ENCODE measurements at places on chromosomes 12 and 14. TPM values are rescaled to one million over a fixed set of nuclear protein-coding genes. Genes with fewer than 3 reads are reported as not detected.

The KLHL28 gene
- total RNA-seq = 3.4 TPM

GRCh38 chr14:33480887-33481184 is 470.0 kb downstream of the EGLN3 start:
- H3K4me1 ChIP-seq = no peaks in the 10 kb centered on the region
- no peak overlapping the region for H3K4me3 ChIP-seq
- no peaks in the 10 kb centered on the region for H3K36me3 ChIP-seq
- H3K27me3 ChIP-seq = no peaks in the 10 kb centered on the region
- DNase-seq = no peak

DNA sequence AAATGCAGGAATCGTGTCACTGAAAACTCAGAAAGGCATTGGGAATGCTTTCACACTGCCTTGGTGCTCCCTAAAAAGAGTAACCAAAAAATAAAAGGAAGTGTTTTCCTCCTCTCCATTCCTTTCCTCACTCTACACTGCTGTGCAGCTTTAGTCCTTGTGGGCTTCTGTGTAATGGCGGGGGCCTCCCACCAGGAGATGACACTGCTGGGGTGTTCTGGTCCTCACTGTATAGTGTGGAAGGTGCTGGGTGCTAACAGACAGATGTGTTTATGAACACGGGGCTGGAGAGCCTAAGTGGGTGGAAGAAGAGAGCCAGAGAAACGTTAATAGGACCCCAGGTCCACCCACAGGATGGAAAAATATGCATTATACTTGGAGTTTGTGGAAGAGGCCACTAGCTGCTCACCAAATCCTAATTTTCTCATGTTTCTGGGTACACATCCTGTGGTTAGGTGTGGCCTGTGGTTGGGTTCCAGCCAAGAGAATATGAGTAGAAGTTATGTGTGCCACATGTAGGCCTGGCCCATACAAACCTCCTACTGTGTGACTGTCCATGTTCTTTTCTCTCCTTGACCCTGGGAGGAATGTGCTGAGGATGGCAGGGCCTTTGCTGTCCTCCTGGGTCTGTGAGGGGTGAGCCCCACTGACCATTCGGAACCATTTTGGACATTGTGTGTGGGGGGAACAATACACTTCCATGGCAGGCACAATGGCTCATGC is 14.0 kb upstream of the C1S start:
- H3K4me1 ChIP-seq = no peaks in the 10 kb centered on the region
- no peak overlapping the region for H3K4me3 ChIP-seq
- no peak overlapping the region for H3K27ac ChIP-seq

GRCh38 chr12:100391856-100392255 is 35.0 kb downstream of the SLC17A8 start:
- no peak overlapping the region for H3K27ac ChIP-seq
- H3K4me1 ChIP-seq = no peaks in the 10 kb centered on the region
- no peaks in the 10 kb centered on the region for H3K27me3 ChIP-seq
- DNase-seq = no peak

The PTPRR gene
- total RNA-seq = not detected

The ASCL1 gene
- total RNA-seq = 0.31 TPM

The CLEC4D gene
- 0.16 TPM for total RNA-seq

The TAS2R42 gene
- total RNA-seq = not detected

The CMA1 gene
- total RNA-seq = not detected

DNA sequence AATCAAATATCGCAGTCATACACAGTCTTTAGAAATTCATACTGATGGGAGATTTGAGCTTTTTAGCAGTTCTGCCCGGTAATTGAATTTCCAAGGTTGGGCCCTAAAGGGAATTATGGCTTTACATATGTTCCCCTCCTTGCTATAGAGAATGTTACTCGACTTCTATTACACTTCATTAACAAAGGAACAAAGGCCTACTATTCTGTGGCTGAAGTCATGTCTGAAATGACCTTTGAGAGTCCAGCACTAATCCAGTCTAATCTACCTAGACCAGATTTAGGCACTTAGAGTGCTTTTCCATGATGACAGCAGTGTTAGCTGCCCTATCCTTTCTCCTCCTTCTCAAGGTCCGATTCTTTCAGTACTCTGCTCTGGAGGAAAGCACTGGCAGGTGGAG is 305.3 kb downstream of the MED13L start:
- H3K4me1 ChIP-seq = no peaks in the 10 kb centered on the region
- H3K4me3 ChIP-seq = no peak overlapping the region
- peaks cover 13% of the 10 kb centered on the region for H3K36me3 ChIP-seq
- no peaks in the 10 kb centered on the region for H3K27me3 ChIP-seq
- no peak overlapping the region for H3K27ac ChIP-seq
- no peak for DNase-seq

The OASL gene
- total RNA-seq = 1.6 TPM

- H3K27me3 ChIP-seq = no peaks in the 10 kb centered on the region
- no peak overlapping the region for H3K27ac ChIP-seq
- no peak for DNase-seq
- H3K4me3 ChIP-seq = no peak overlapping the region
- no peaks in the 10 kb centered on the region for H3K4me1 ChIP-seq
Observed at GRCh38 chr12:84691266-84691665, 221.3 kb downstream of the SLC6A15 start.

The SOAT2 gene
- 3.4 TPM for total RNA-seq

- no peak for DNase-seq
- H3K4me3 ChIP-seq = no peak overlapping the region
- H3K27ac ChIP-seq = no peak overlapping the region
- H3K4me1 ChIP-seq = no peaks in the 10 kb centered on the region
- H3K27me3 ChIP-seq = no peaks in the 10 kb centered on the region
Observed at GRCh38 chr14:61388976-61389576, 67.7 kb downstream of the PRKCH start.

The RNASE2 gene
- total RNA-seq = 1.1 TPM

DNA sequence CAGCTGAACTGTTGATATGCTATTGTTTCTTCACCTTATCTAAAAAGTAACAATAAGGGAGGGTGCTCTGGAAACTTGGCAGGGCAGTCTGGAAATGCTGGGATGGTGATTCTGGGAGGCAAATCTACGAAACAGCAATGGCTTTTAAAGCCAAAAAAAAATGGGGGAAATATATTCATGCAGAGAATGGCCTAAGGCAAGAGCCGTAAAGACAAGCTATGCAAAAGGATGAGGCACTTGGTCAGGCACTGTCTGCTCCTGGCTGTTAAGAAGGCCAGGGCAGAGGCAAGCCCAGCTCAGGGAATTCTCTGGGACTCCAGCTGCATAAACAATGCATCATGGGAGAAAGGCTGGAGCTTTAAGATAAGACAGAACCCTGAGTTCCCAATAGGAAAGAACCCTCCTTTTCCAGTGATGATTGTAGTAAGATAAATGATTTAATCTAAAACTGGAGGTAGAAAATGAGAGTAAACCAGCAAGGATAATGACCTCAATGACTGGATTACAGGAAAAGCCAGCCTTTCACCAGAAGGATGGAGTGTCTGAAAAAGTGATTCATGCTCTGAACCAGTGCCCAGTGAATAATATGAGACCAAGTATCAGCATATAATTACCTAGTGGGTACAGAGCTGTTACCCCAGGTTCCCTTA is 46.0 kb downstream of the ITPR2 start:
- no peak overlapping the region for H3K27ac ChIP-seq
- no peak overlapping the region for H3K4me3 ChIP-seq
- peaks cover 5% of the 10 kb centered on the region for H3K36me3 ChIP-seq
- DNase-seq = no peak
- H3K27me3 ChIP-seq = no peaks in the 10 kb centered on the region

DNA sequence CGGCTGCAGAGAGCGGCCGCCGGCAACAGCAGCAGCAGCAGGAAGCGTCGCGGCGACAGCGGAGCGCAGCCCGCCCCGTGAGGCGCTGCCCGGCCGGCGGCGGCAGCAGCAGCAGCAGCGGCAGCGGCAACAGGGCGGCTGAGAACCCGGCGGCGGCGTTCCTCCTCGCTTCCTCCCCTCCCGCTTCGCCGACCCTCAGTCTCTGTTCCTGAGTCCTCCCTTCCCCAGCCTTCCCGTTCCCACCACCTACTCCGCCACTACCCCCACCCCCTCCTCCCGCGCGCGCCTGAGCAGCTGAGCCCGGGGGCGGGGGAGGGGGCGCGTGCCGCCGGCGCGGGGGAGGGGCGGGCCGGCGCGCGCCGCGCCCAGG is 310 bp downstream of the BICDL1 start:
- peak; percentile 55 for DNase-seq
- H3K4me3 ChIP-seq = peak overlapping the region; percentile 60
- peaks cover 10% of the 10 kb centered on the region for H3K4me1 ChIP-seq
- H3K27me3 ChIP-seq = no peaks in the 10 kb centered on the region
- no peak overlapping the region for H3K27ac ChIP-seq

- no peaks in the 10 kb centered on the region for H3K27me3 ChIP-seq
- DNase-seq = no peak
Observed at GRCh38 chr12:108700833-108701541, 30.3 kb downstream of the CORO1C start.

The IFNG gene
- not detected for total RNA-seq

DNA sequence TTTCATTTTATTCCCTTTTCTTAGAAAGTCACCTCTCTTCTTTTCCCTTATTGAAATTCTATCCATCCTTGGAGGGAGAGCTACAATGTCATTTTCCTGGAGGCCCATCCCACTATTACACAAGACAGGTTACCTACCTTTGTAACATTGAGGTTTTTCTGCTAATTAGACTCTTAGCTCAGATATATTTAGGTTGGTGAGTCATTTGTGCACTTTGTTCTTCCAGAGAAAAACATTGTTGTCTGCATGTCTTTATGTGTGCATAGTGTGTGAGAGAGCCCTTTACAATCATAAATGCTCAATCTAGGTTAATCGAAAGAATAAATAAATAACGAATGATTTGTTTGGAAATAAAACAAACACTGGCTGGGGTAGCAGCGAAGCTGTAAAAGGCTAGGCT is 191.8 kb downstream of the DACT1 start:
- H3K4me3 ChIP-seq = no peak overlapping the region
- DNase-seq = no peak
- no peak overlapping the region for H3K27ac ChIP-seq
- H3K27me3 ChIP-seq = no peaks in the 10 kb centered on the region
- H3K36me3 ChIP-seq = no peaks in the 10 kb centered on the region

GRCh38 chr12:53343969-53344368 is 7.8 kb upstream of the SP7 start:
- no peaks in the 10 kb centered on the region for H3K4me1 ChIP-seq
- no peak overlapping the region for H3K4me3 ChIP-seq
- no peaks in the 10 kb centered on the region for H3K36me3 ChIP-seq
- no peak overlapping the region for H3K27ac ChIP-seq
- H3K27me3 ChIP-seq = no peaks in the 10 kb centered on the region

DNA sequence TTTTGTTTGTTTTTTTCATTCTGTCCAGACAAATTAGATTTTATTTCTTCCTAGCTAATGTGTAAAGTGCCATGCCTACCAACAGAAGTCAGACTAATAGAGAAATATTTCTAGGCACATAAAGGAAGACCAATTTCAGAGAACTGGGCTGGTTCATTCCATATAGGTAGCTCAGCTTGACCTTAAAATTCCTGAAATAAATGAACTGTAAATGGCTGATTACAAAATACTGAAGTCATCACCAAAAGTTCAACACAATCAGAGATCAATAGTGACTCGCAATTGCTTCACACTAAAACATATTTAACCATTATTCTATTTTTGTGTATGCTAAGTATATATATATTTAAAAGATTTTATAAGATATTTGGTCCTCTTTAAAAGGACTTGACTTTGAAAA is 34.2 kb downstream of the PTPRB start:
- H3K4me1 ChIP-seq = no peaks in the 10 kb centered on the region
- H3K27me3 ChIP-seq = no peaks in the 10 kb centered on the region
- no peak for DNase-seq
- no peaks in the 10 kb centered on the region for H3K36me3 ChIP-seq

- H3K27me3 ChIP-seq = no peaks in the 10 kb centered on the region
- no peaks in the 10 kb centered on the region for H3K36me3 ChIP-seq
- peak overlapping the region; percentile 92 for H3K4me3 ChIP-seq
- H3K27ac ChIP-seq = peak overlapping the region; percentile 67
- H3K4me1 ChIP-seq = no peaks in the 10 kb centered on the region
Observed at GRCh38 chr14:51653079-51653774, 1.5 kb downstream of the FRMD6 start.

The TAS2R46 gene
- total RNA-seq = 2.6 TPM

The AQP2 gene
- total RNA-seq = not detected

The MRPS35 gene
- 36.5 TPM for total RNA-seq

DNA sequence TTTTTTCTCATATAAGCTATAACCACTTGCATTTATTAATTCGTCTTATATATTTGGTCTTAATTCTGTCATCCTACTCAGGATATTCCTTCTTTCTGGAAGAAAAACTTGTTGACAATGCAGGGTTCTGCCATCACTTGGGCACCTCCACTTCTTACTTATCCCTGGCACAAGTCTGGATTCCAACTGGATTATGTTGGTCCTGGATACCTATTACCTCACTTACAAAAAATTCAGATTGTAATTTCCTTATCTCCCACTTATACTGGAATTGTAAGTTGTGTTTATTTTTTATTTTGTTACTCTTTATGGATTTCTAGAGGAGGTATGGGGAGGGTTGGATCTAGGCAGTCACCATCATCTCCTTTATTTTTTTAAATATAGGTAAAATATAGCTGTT is 36.7 kb downstream of the LRRIQ1 start:
- no peaks in the 10 kb centered on the region for H3K36me3 ChIP-seq
- no peaks in the 10 kb centered on the region for H3K27me3 ChIP-seq

The CLSTN3 gene
- 39.9 TPM for total RNA-seq

- no peak overlapping the region for H3K27ac ChIP-seq
- no peak for DNase-seq
- H3K36me3 ChIP-seq = no peaks in the 10 kb centered on the region
- no peaks in the 10 kb centered on the region for H3K4me1 ChIP-seq
Observed at GRCh38 chr12:19630536-19630935, 191.2 kb downstream of the AEBP2 start.

DNA sequence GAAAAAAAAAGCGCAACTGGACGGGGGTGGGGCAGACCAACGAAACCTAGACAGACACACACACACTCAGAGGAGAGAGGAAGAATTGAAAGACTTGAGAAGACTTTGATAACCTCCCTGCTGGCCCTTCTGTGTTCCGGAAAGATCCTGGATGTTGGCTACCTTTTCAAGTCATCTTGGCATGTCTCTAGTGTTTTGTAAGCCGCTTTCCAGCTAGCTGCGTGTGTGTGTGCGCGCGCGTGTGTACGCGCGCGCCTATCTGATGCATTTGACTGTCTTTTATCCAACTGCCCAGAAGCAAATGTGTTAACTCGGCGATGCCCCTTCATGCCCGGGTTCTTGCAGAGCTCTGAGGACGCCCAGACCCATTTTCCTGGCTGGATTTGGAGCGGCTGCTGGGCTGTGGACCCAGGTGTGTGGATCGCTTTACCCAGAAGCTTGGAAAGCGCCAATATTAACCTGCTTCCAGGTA is 664 bp downstream of the LRFN5 start:
- DNase-seq = no peak
- H3K27me3 ChIP-seq = peaks cover 20% of the 10 kb centered on the region
- H3K4me1 ChIP-seq = no peaks in the 10 kb centered on the region
- H3K27ac ChIP-seq = no peak overlapping the region

Measured in right lobe of liver (tissue), 6 donors.